ENCODE measurements at places on chromosomes 13 and 19.

- DNase-seq = peak; percentile 72
Observed at GRCh38 chr19:34662919-34663318, 14.0 kb downstream of the SCGB2B2 start.

GRCh38 chr13:84655677-84656076 is 773.4 kb upstream of the SLITRK1 start:
- no peak for DNase-seq

DNA sequence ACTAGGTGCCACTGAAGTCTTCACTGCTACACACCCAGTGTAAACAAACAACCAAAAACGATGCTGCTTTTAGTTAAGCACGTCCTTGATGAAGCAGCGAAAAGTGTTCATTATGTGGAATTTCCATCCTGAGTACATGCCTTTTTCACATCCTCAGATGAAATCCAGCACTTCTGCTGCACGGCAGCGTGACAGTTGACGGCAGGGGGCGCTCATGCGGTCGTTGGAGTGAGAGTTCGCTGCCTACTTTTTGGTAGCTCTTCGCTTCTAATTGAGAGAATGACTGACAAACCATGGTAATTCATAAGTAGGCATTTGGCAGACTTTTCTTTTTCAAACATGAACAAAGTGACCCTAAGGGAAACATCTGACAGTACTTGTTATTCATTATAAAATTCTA is 1124.9 kb downstream of the EFNB2 start:
- DNase-seq = peak; percentile 71

DNA sequence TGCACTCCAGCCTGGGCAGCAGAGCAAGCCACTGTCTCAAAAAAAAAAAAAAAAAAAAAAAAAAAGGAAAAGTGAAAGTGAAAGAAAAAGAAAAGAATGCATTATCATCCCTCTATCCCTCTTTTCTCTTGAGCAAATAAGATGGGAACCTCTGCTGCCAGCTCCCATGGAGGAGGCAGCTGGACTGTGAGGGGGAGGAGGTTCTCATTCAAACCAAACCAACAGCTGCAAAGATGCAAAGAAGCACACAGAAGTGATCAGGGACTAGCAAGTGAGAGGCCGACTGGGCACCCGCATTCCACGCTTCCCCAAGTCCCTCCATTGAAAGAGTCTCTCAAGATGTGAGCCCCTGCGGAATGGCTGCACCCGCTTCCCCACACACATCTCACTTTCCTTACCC is 63.5 kb downstream of the TSHZ3 start:
- no peak for DNase-seq

DNA sequence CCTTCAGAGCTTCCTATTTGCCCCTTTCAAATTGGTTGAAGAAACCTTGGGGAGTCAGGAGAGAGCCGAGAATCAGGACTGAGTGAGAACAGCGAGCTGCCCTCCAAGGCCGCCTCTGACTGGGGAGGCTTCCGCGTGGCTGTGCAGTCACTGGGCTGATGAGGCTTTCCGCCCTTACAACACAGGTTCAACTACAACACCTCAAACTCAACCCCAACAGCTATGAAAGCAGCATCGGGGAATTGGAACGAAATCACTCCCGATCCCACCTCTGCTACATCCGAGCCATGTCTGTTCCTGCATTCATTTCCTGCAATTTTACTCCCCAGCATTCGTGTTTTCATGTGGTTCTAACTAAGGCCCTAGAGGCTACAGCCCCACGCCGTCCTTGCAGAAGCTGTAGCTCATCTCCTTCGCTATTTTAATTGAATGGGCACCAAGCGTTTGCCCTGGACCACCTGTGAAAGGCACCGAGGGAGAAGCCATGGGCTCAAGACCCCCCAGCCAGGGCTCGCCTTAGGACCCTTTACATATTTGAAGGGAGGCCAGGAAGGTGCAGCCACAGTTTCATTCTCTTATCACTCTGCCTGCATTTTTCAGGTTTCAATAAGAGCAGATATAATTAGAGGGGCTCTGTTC is 12.3 kb upstream of the RASA3 start:
- DNase-seq = no peak

GRCh38 chr13:32938314-32938713 is 77.9 kb upstream of the KL start:
- no peak for DNase-seq

DNA sequence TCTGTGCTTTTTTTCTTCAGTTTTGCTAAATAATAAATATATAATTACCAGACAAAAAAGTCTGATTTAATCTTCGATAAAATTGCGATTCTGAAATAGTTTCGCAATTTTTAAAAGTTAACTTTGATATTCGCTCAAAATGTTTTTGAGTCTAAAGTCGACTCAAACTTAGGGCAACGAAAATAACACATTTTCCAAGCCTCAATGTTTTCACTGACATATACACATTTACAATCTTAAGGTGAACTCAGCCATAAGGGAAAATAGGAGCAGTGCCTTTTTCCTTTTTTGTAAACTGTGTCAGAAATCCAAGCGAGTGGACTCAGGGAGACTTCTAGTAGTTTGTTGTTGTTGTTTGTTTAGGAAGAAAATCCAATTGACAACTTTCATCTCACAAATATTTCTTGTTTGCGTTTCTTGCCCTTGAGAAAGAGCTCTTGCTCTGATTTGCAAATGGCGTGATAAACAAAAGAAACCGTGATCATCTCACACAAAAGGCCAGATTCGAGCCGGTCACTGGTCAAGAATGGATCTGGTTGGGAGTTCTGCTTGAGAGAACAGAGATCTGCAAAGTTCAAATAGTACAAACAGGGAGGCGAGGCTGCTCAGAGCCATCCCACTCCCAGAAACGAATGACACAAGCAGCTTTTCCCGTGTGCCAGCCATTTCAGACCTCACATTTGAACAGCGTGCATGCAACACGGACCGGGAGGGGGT is 2.1 kb downstream of the SOX21 start:
- DNase-seq = peak; percentile 34

- DNase-seq = peak; percentile 67
Observed at GRCh38 chr19:4583961-4584669, 24.6 kb upstream of the SEMA6B start.

DNA sequence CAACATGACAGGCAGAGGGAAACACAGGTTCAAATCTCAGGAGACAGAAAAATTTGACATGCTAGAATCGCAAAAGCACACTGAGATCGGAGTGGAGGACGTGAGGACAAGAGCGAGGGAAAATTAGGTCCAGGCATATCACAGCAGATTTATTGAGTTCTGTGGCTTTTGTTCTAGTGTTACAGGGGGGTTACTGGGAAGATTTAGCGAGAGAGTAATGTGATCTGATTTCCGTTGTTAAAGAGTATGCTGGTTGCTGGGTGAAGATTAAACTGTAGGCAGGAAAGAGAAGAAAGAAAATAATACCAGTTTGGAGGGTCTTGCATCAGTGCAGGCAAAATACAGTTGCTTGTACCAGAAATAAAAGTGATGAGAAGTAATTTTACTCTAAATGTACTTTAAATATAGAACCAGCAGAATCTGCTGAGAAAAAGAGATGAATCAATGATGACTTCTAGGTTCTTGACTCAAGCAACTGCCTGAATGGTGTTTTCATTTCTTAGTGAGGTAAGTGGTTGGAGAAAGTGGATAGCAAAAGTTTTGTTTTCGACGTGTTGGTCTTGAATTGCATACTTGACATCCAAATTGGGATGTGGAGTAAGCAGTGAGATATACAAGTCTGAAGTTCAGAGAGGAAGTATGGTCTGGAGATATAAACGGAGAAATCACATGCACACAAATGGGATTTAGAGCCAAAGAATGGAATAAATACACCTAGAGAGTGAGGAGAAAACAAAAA is 35.7 kb downstream of the UFM1 start:
- DNase-seq = no peak

DNA sequence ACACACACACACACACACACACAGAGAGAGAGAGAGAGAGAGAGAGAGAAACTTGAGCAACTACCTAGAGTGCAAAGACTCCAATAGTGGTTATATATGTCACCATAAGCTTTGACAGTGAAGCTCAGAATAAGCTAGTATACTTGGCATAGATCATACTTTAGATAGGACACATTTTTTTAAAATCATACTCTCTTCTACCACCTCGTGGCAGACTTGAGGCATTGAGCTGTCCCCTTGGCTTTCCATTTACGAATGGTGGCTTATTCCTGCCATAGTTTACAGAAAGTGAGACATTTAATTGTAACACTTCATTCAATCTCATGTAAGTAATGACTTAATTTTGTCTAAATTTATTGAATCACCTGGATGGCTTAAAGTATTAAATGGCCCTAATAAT is 108.2 kb downstream of the EDNRB start:
- DNase-seq = no peak

DNA sequence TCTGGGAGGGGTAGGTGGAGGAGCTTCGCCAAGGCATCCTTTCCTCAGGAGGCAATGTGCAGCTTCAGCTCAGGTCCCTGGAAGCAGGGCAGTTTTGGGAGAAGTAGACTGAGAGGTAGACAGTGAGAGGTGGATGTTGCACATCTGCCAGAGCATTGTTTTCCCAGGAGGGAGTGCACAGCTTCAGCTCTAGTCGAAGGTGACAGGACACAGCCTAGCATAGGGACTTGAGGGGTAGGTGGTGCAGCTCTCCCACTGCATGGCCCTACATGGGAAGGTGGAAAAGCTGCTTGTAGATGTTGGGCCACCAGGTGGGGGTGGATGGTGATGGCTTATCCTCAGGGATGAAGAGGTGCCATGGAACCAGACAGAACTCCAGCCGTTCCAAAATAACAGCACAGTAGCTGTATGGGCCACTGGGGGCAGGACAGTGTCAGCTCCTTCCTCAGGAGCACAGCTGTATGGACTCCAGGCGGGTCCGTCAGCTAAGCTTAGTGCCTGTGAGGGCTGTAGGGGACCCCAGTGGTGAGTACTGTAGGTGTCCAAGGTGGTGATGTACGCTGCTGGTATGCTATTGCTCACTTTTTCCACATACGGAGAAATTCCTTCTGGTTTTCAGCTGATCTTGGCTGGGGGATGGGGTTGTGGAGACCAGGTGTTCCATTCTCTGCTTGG is 17.4 kb upstream of the ZNF543 start:
- no peak for DNase-seq

- no peak for DNase-seq
Observed at GRCh38 chr13:23140492-23140891, 40.3 kb upstream of the SGCG start.

DNA sequence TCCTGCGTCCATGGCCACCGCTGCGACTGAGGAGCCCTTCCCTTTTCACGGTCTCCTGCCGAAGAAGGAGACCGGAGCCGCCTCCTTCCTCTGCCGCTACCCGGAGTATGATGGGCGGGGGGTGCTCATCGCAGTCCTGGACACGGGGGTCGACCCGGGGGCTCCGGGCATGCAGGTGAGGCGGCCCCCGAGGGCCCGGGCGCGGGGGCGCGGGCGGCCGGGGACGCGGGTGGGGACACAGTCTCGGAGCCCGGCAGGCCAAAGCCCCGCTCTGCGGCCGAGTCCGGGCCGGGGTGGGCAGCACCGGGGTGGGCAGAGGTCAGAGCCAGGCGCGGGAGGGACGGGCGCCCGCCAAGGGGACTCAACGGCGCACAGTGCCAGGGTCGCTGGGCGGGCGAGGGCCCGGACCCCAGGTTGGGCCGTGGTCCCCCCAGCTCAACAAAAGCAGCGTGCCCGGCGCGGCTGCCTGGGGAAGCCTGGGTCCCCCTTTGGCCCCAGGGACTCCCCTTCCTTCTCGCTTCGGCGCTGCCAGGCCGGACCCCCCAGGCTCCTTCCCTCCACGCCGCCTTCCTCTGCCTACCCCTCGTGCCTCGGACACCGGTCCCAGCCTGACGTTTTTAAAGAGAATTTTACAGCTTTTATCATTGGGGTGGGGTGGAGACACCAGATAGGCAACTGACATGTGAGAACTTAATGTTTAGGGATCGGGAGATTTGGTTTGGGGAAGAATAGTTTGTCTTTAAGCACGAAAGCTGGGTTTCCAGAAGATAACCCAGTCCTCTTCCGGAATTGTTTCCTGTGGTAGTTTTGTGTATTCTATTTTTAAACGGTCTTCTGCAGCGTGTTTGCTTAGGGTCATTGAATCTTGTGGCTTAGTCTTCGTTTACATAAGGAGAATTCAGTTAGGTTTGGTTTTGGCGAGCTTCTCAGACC is 509 bp downstream of the TPP2 start:
- no peak for DNase-seq

GRCh38 chr13:100364591-100364990 is 224.0 kb downstream of the GGACT start:
- DNase-seq = no peak

DNA sequence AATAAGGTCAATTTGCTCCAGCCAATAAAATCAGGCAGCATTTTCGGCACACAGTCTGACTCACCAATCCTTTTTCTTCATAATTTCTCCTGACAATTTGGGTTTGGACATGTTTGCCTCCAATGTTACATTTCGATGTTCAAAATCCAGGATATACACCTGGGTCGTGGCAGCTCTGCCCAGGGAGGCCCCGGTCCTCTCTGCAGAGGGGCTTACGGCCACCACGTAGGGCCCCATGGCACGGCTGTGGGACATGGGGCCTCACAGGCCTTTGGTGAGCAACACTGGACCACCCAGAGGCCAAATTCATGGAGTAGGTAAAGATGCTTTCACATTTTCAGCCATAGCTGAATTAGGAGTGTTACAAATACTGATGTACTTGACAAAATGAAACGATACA is 25.4 kb downstream of the IRS2 start:
- DNase-seq = no peak

DNA sequence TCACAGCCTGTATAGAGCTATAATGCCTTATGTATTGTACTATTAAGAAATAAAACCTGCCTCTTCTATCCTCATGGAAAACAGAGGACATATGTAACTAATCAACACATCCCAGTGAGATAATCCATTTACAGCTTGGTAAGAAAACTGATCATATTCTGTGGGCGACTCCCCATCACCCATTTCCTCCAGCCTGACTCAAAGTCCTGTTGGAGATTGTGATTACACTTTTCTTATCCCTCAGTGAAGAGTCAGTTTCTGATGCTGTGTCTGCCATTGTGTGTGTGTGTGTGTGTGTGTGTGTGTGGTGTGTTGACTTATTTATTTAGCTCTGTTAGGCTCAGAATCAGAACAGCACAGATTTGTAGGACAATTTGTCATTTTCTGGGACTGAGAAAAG is 212.8 kb downstream of the FGF9 start:
- DNase-seq = no peak

- DNase-seq = no peak
Observed at GRCh38 chr13:19967621-19968020, 9.1 kb downstream of the ZMYM2 start.

GRCh38 chr19:18488838-18489626 is 32.8 kb downstream of the ELL start:
- peak; percentile 78 for DNase-seq

GRCh38 chr13:31092646-31093045 is 69.1 kb downstream of the HSPH1 start:
- DNase-seq = no peak

DNA sequence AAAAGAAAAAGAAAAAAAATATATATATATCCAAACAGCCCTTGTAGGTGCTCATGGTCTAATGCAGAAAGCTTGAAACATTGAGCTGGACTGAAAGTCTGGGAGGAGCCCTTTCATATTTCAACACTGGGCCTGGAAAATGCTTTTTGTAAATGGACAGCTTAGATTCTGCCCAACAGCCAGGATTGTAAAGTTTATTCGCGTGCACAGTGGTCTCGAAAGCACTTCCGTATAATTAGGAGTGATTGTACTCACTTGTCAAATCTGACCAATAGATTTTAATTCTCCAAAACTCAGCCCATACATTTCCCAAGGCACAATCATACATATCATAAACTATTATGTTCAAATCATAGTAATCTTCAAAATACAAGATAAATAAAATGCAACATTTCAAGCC is 260.1 kb downstream of the COL4A1 start:
- DNase-seq = no peak

Measured in H9 (cell line).